Mesendoderm (in vitro differentiated cells): ENCODE measurements at places on chromosomes 2 and 18.

DNA sequence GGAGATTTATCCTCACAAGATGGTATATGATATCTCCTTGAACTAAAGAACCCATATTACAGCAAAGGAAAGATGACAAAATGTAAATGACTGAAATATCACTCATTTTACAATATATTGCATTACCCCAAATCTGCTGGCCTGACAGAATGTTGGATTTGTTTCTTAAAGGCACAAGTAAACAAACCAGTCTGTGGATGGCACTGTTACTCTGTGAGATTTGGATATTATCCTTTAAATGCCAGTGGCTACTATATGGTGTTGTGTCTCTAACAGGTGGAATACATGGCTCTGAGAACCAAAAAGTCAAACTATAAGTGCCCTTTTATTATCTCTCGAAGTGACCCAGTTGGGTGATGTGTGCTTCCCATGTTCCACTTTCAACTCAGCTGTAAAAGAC is 125.7 kb downstream of the PDE1A start:
- no peak for DNase-seq

DNA sequence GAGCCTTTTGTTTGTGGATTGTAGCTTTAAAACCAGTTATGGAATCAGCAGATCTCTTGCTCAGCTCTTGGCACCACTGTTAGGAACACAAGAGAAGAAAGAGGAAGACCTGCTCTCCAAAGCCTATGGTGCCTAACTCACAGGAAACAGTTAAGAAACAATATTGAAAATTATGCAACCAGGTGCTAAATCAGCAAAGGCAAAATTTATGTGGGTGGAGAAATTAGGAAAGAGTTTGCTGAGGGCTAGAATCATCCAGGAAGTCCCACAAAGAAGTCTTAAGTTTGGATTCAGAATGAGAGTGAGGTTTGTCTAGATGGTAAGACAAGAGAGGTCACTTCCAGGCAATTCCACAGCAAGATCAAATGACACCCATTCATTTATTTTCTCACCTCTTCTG is 49.4 kb downstream of the AOX1 start:
- DNase-seq: no peak

- no peak for DNase-seq
Measured at GRCh38 chr2:8480915-8481314, 200.9 kb upstream of the ID2 start.

GRCh38 chr18:51712821-51713220 is 515.3 kb upstream of the MEX3C start:
- no peak for DNase-seq

- DNase-seq: no peak
Measured at GRCh38 chr2:177783835-177784744, 288.5 kb downstream of the PDE11A start.

GRCh38 chr2:238727585-238728329 is 120.1 kb upstream of the TWIST2 start:
- DNase-seq: no peak

DNA sequence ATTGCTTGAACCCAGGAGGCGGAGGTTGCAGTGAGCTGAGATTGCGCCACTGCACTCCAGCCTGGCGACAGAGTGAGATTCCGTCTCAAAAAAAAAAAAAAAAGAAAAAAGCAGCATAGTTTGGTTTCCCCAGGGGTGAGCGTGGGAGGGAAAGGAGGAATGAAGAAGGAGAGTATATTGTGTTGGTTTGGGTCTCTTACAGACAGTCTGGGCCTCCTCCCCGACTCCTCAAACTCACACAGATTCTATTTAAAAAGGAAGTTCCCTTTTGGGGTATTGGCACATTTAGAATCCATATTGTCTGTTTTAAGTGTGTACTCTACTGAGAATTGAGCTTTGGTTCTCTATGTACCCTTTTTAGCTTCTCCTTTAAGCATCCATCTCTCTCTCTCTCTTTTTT is 27.4 kb upstream of the SLC20A1 start:
- no peak for DNase-seq

DNA sequence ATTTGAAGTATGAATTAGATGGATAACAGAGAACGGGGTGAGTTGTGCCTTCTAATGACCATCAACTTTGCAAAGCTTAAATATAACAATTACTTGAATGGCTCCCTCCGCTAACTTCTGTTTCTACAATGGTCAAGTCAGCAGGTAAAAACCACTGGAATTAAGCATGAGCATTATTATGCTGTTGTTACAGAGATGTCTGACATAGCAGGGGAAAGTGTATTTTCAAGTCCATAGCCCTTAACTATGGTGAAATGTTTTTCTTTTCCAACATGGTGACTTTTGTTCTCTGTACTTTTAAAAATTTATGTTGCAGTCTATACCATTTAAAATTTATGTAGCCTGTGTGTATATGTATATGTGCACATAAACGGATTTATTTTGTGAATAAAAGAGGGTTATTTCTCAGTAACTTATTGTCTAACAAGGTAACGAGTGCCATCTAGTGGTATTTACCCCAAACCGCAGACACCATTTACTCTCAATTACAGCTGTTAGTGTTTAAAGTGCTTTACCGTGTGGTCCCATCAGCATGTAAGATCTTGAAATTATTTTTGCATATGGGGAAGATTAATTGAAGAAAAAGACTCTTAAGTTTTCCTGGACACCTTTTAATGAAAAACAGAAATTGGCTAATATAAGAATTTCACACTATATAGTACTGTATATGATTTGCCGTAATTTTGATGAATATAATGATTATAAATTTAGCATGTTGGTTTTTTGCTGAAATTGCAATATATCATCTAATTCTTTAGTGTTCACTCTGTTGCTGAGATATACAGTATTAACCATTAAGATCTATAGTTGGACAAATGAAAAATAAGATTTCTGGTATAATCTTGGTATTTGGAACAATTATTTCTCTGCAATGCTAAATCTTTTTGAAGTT is 78.2 kb downstream of the UBE2E3 start:
- peak; percentile 65 for DNase-seq

DNA sequence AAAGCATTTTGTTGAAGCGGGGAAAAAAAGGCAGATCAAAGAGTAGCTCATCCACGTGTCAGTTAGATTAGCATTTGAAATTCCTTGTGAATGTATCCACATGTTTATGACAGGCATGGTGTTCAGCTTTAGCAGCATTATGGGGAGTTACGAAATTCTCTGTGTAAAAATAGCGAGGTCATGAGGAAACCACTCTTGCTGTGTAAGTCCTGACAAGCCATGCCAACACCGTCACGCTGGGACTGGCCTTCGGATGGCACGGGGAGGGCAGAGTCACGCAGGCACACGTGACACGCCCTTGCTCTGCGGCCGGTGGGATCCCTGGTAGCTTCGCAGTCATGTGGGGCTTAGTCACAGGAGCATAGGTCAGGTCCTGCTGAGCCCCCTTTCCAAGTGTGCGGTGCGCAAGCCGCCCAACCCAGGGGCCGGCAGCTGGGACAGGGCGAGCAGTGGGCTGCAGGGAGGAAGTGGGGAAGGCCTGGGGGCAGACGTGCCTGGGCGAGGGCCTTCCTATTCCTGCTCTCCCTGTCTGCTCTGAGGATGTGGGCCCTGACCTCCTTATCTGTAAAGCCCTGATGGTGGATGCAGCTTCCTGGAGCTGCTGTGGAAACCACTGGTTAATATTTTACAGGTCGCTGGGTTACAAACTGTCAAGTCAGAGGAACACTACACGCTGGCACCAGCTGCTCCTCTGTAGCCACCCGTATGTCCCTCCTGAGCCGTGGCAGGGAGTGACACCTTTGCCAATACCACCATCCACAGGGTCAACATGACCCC is 18.0 kb downstream of the MBP start:
- DNase-seq: peak; percentile 46

DNA sequence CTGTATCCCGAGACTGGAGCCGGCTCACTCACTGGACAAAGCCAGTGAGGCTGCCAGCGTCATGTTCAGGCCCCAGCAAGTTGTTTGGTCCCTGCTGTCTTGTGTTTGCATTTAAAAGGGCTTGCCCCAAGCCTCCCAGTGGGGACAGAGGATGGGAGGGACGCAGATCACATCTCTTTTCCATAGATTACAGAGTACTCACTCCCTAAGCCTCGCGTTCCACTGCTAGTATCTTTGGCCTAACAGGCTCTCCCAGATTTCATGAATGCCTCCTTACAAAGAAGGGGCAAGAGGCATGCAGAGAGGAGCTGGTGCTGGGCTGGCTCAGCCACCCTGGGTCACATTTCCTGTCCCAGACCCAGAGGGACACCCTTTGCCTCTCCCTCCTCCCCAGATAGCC is 59.1 kb downstream of the CMPK2 start:
- DNase-seq: peak; percentile 80

- no peak for DNase-seq
Measured at GRCh38 chr2:238397356-238397755, 29.4 kb upstream of the ASB1 start.

- no peak for DNase-seq
Measured at GRCh38 chr18:58898010-58898799, 33.5 kb downstream of the ZNF532 start.

DNA sequence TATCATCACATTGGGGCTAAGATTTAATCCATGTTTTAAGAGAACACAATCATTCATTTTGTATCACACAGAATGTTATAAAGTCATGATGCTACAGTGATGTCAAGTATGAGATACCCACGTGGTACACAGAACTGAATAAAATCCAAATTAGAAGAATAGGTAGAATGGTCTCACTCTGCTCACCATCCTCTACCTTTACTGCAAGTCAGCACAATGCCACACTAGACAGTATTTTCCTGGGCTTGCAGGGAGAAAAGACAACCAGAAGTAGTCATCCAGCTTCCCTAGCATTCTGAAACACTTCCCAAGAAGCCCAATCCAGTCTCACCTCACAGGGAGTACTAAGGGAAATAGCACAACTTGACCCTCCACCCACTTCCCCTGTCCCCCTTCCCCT is 856.2 kb upstream of the NRXN1 start:
- DNase-seq: no peak

- DNase-seq: peak; percentile 97
Measured at GRCh38 chr18:36129300-36130038, at the start of the genes ELP2 and SLC39A6. ELP2 (plus strand) TSS chr18:36129899; CDS start chr18:36129934, 35 bp downstream. SLC39A6 (minus strand) TSS chr18:36129340; CDS start chr18:36127007, 2,333 bp downstream.

DNA sequence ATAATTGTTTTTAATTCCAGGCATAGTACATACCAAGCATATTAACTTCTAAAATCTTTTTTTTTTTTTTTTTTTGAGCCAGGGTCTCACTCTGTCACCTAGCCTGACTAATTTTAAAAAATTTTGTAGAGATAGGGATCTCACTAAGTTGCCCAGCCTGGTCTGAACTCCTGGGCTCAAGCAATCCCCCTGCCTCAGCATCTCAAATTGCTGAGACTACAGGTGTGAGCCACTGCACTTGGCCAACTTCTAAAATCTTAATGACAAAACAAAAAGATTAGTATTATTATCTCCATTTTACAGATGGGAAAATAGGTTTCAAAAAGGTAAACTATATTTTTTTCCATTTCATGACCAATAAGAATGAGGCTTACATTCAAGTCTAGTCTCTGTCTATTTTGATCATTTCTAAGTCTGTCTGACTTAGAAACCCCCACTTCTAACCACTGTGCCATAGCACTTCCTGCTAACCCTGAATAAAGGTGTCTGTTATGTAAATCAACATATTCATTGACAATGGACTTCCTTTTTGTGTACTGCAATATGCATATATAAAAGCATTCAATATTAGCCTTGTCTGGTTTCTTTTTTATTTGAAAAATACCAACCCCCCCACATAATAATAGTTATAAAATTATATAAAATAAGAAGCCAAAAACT is 28.7 kb upstream of the ZEB2 start:
- no peak for DNase-seq

- DNase-seq: no peak
Measured at GRCh38 chr2:85712849-85713612, 18.9 kb downstream of the GNLY start.

- DNase-seq: no peak
Measured at GRCh38 chr2:186946896-186947467, 98.0 kb upstream of the ZSWIM2 start.

- peak; percentile 90 for DNase-seq
Measured at GRCh38 chr2:95231723-95232122, 24.4 kb downstream of the ZNF892 start.

DNA sequence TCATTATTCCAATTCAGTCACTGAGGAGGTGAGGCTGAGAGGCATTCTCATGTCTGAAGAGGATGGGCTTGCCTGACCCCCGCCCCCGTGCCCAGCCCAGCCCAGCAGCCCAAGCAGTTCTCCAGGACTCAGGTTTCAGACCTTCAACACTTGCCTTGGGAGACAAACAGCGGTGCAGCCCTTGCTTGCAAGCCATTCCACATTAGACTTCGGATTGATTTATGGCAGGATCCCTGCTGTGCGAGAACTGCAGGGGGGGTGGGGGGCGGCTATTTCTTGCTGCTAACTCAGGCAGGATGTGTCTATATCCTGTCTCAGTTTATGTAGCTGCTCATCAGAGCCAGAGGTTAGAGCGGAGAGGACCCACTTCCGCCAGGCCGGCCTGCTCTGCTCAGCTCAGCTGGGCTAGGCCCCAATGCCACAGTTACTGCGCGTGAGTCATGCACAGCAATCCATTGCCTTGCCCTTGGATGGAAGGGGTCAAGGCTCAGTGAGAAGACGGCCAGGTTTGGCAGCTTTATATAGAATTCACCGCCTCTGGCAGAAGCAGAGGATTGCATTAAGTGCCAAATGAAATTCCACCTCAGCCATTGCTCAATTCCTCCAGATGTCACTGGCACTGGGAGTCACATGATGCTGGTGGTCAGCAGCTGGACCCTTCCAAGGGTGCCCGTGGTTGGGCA is 1.8 kb downstream of the GYPC start:
- DNase-seq: peak; percentile 96

GRCh38 chr2:217660423-217660822 is 342.4 kb downstream of the TNS1 start:
- DNase-seq: no peak

DNA sequence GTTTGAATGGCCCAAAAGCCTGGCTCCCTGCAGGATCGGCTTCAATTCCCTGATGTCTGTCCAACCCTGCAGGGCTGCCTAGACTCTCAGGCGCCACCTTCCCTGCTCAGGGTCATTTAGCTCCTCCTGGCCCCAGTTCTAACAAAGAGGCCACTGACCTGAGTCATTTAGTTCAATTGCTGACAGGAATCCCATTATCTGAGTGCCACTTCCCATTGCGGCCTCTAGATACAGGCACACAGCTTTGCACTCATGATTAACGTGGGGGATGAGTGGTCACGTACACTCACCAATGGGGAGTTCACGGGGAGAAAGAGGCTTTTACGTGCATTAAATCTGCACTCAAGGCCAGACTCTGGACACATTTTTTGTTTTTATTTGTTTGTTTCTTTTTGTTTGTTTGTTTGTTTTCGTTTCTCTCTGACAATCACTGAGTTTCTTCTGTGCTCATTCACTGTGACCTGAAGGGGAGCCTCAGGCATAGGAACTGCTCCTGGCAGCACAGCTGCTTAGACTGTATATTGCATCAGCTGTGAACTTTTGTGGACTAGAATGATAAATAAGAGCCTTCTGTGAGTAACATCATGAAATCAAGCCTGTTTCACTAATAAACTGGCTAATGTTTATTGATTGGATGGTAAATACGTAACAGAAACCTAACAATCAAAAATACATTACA is 118.9 kb upstream of the CTNNA2 start:
- peak; percentile 97 for DNase-seq

- no peak for DNase-seq
Measured at GRCh38 chr2:128316777-128317180, 1.9 kb downstream of the HS6ST1 start.

DNA sequence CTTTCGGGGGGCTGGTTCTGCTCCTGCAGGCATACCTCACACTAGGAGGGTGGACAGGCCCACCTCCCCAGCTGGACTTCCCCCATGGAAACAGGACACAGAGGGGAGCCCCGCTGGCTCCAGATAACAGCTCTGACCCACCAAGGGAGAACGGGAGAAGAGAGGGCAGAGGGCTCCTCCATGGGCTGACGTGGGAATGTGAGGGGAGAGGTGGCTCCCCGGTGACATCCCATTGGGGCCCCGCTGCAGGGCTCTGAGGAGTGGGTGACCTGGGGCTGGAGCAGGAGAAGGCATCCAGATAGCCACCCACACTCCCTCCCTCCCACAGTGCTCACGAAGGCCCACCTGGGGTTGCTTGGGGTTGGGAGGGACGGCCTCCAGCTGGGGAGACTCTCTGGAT is 45.9 kb downstream of the FBLN7 start:
- DNase-seq: no peak
